ENCODE measurements at places on chromosomes 11 and 22. TPM values are rescaled to one million over a fixed set of nuclear protein-coding genes. Genes with fewer than 3 reads are reported as not detected.

The INS gene
- total RNA-seq = 0.76 TPM

The RIBC2 gene
- total RNA-seq = not detected

The CALCA gene
- total RNA-seq = not detected

The MEI1 gene
- total RNA-seq = not detected

The TMEM80 gene
- 24.2 TPM for total RNA-seq

The TBC1D10A gene
- 7.5 TPM for total RNA-seq

The MRGPRX4 gene
- total RNA-seq = not detected

The NAA40 gene
- 18.5 TPM for total RNA-seq

The EFCAB6 gene
- 2.2 TPM for total RNA-seq

The PTPRCAP gene
- not detected for total RNA-seq

The HNRNPUL2 gene
- 34.3 TPM for total RNA-seq

The GSTT2 gene
- total RNA-seq = 0.40 TPM

The ENTHD1 gene
- not detected for total RNA-seq

The CCDC34 gene
- total RNA-seq = 2.3 TPM

The SPDYC gene
- total RNA-seq = not detected

The TRIM49 gene
- total RNA-seq = not detected

The INCENP gene
- 13.9 TPM for total RNA-seq

The ZFTA gene
- 14.3 TPM for total RNA-seq

The CARD10 gene
- total RNA-seq = 7.9 TPM

The PKDREJ gene
- total RNA-seq = 0.17 TPM

The SOX6 gene
- 43.0 TPM for total RNA-seq

The C22orf15 gene
- not detected for total RNA-seq

The MS4A8 gene
- total RNA-seq = not detected

The SCGB2A2 gene
- total RNA-seq = not detected

The MISFA gene
- total RNA-seq = 13.7 TPM

The DEFB131B gene
- not detected for total RNA-seq

The CHRM1 gene
- not detected for total RNA-seq

The MYBPC3 gene
- total RNA-seq = 2,415 TPM

The OR8U1 gene
- total RNA-seq = not detected

The THY1 gene
- total RNA-seq = 7.2 TPM

The C11orf97 gene
- not detected for total RNA-seq

The GAB4 gene
- total RNA-seq = not detected

The MUC15 gene
- not detected for total RNA-seq

The MMP10 gene
- not detected for total RNA-seq

The ASPHD2 gene
- total RNA-seq = 0.08 TPM

The OR6T1 gene
- total RNA-seq = not detected

The HEPN1 gene
- total RNA-seq = not detected

The OTOG gene
- not detected for total RNA-seq

The GPHA2 gene
- not detected for total RNA-seq

Data from heart right ventricle (tissue), 16 donors.